ENCODE measurements at places on chromosomes 16 and 17. TPM values are rescaled to one million over a fixed set of nuclear protein-coding genes. Genes with fewer than 3 reads are reported as not detected.

BRICD5 gene
- 39.2 TPM for polyA plus RNA-seq

MGAT5B gene
- polyA plus RNA-seq: 8.8 TPM

G6PC1 gene
- polyA plus RNA-seq: not detected

HOXB4 gene
- not detected for polyA plus RNA-seq

LUC7L3 gene
- polyA plus RNA-seq: 634 TPM

TP53TG3B gene
- polyA plus RNA-seq: not detected

KRT25 gene
- polyA plus RNA-seq: 0.56 TPM

GGT6 gene
- not detected for polyA plus RNA-seq

SAMD14 gene
- 105 TPM for polyA plus RNA-seq

FOXC2 gene
- not detected for polyA plus RNA-seq

HS3ST2 gene
- 3.0 TPM for polyA plus RNA-seq

OMG gene
- polyA plus RNA-seq: not detected

Data from neural cell (in vitro differentiated cells).